ENCODE measurements at places on chromosomes 6 and 20.

- DNase-seq: no peak
Observed at GRCh38 chr6:132971676-132972075, 157.3 kb downstream of the RPS12 start.

DNA sequence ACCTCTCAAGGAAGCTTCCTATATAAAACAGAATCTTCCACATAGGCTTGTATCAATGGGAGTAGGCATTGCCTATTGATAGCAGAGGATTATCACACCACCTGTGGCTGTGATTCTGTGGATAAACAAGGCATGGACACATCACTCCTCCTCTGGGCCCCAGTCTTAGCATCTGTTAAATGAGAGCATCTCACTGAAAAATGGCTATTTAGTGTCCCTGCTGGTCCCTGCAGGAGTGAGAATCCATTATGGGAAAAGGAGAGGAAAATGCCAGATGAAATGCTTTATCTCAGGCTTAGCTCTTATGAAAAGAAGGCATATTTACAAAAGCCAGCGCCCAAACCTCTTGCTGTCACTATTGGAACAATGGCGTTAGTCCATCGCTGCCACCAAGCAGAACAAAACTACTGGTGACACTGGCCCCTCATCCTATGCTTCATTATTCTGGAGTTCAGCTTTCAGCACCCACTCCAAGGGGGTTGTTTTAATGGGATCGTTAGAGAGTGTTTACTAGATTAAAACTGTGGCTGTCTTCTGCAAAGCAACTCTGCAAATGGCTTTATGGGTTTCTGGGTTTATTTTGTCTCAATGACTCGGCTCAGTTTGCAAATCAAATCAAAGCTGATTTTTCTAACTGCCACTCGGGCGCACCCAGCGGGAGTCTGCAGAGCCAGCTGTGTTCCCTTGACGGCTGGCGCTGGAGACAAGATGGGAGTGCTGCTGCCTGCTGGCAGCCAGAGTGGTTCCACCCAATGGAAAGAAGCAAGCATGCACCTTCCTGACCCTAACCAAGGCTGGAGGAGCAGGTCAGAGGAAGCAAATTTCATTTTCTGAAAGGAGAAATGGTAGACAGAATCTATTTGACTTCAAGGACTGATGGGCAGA is 658.8 kb upstream of the CHD6 start:
- no peak for DNase-seq

DNA sequence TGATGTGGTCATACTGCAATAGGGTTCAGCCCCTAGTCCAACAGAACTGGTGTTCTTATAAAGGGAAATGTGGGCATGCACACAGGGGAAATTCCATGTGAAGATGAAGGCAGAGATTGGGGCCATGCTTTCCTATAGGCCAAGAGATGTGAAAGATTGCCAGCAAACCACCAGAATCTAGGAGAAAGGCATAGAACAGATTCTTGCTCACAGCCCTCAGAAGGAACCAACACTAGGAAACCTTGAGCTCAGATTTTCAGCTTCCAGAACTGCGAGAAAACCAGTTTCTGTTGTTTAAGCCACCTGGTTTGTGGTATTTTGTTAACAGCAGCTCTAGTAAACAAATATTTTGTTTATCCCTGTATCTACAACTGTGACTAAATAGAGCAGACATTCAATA is 197.6 kb upstream of the CITED2 start:
- no peak for DNase-seq

DNA sequence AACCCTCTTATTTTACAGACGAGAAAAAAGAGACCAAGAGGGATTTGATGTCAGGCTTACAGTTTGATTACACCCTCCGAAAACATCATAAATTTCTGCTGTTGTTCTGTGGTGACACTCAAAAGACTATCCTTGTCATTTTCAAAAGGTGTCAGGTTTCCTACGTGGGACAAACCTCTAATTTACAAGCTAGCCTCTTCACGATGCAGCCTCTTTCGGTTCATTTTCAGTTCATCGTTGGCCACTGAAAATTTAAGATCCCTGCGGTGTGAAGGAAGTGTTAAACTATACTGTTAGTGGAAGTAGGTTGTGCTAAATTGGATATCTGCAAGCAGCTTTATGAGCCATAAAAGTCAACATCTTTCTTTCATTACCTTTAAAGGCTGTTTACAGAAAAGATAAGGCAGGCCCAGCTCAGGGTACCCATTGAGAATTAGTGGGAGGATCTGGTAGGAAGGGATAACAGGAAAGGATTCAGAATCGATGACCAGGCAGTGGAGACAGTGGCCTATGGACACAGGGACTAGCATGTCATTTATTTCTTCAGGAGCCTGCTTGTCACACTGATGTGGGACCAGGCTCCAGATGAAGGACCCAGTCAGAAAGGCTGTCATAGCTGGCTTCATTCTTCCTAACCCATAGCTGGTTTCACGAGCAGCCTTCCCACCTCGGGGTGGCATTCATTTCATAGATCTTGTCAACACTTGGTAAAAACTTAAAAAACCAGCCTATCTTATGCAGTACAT is 329.1 kb upstream of the SOX4 start:
- peak; percentile 18 for DNase-seq

GRCh38 chr20:1567392-1568162 is 10.1 kb upstream of the SIRPD start:
- no peak for DNase-seq

DNA sequence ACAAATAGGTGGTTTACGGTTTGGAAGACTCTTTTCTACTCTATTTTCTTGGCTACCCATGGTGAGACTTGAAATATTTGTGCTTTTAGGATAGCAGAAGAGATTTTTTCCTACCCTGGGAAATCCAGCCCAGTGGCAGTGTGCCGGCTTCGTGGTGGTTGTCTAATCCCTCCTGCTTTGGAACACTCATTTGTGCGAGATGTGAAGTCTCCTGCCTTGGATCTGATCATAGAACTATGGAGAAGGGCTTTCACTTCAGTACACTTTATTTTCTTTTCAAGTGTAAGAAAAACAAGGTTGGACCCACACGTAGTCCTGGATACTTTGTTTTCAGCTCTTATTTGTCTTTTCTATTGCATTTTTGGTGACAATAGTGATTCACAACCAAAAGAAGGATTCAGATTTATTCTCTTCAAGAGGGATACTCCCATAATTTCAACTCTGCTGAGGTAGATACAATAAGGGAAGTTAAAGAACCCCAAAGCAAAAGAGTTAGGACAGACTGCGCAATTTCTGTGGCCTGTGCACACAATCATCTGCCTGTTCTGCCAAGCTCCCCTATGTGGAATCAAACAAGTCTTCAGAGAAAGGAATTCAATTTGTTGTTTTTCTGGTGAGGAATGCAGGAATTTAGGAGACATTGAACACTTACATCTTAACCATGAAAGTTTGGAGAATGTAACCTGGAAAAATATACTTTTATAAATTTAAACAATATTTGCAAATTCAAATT is 413.2 kb downstream of the GJA1 start:
- DNase-seq: no peak

- DNase-seq: no peak
Observed at GRCh38 chr6:43763812-43764522, 6.0 kb upstream of the VEGFA start.

DNA sequence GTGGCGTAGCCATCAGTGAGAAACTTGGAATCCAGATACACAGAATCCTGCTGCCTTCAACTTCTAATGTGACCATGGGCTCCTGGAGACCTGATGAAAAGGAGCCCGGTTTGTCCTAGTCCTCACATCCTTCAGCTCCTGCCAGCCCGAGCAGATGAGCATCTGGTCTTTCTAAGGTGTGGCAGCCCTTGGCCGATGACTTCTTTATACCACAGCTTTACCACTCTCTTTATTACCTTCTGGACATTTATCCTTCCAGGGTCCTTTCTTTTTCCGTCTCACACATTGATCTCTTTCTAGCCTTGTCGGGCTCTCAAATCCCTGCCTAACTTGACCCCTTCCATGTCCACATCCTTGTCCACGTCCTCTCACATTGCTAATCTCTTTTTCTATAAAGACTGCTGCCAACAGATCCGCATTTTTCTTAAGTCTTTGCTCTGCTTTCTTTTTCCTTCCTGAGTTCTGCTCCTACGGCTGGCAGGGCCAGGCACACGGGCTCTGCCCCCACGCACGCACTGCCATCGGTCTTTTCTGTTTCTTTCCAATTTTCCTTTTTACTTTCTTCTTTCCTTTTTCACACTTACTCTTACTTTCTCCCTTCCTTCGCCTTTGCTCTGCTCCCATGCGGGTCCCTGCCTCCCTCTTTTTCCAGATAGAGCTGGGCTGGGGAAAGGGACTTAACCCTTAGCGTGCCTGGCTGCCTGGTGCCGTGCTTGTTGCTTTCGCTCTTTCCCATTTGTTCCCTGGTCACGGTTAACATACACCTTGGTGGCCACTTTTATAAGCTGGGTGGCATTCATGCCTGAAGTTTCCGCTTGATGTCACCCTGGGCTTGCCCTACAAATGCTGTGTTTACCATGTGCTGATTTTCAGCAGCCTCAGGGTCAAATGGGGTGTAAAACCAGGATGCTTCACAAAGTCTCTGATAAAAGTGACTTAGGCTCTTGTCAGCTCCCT is 9.4 kb upstream of the GMPR start:
- DNase-seq: no peak

- no peak for DNase-seq
Observed at GRCh38 chr6:41103847-41104246, 31.1 kb downstream of the NFYA start.

DNA sequence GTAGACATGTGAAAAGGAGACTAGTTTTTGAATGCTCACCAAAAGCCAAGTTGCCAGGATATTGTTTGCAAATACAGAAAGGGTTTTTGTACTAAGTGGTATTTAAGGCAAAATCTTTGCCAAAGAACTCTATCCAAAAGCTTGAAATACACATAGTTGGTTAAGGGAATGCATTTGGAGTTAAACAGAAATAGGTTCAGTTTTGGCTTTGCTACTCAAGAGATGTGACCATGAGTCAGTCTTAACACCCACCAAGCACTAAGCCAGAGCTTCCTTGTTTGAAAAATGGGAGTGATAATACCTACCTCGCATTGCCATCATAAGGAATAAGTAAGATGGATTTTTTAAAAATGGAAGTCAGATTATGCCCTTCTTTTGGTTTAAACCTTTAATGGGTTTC is 191.7 kb upstream of the LAMP5 start:
- no peak for DNase-seq

GRCh38 chr20:37364013-37364926 is 18.3 kb downstream of the SRC start:
- DNase-seq: no peak

DNA sequence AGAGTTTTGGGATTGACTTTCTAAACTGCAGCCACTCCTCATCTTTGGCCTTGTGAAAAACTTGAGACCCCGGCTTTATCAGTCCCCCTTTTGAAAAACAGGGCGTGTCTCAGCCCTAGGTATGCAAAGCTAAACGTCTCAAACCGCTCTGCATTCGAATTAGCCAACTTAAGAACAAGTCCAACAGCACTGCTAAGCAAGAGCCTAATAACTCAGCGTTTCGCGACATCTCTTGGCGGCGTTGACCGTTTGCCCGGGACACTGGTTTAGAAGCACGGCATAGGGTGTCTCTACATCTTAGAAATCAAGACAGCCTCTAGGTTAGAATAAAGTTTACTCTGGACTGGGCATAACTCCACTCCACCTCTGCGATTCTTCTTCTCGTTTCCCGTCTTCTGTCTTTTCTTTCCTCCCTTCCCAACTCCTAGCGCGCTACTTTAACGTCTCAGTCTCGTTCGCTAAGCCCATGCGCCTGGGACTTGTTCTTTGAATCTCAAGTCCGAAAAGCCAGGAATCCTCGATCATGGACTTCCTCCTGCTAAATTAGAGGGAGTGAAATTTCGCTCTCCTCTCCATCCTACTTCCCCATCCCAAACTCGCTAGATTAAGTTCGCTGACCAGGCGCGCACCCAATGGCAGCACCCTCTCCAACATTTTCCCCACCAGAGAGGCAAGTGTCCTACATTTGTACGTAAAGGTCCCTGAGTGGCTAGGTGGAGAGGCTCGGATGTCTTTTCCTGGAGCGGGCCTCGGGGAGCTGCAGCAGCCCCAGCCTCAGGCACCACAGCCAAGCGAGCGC is 10.5 kb upstream of the TFAP2A start:
- no peak for DNase-seq

DNA sequence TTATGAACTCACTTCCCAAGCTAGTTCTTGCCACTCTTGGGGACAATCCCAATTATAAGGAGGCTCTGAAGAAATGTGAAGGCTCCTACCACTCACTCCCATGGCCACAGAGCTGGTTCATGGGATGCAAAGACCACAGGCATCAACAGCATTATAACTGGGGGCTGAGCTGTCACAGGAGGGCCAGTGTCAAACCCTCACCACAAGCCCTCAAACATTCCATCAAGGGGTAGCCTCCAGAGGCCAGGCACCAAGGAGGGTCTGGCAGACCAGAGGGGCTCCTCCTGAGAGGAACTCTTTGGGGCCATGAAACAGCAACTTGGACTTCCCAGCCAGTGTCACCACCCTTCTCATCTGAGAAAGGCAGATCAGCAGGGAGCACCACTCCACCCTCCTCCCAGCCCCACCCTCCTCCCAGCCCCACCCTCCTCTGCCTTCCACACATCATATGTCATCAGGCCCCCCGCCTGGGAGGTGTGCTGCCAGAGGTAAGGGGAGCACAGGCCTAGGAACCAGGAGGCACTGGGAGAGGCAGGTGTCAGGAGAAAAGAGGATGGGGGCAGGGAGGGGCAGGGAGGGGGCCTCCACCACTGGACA is 1.2 kb upstream of the TSPO2 start:
- DNase-seq: peak; percentile 14

DNA sequence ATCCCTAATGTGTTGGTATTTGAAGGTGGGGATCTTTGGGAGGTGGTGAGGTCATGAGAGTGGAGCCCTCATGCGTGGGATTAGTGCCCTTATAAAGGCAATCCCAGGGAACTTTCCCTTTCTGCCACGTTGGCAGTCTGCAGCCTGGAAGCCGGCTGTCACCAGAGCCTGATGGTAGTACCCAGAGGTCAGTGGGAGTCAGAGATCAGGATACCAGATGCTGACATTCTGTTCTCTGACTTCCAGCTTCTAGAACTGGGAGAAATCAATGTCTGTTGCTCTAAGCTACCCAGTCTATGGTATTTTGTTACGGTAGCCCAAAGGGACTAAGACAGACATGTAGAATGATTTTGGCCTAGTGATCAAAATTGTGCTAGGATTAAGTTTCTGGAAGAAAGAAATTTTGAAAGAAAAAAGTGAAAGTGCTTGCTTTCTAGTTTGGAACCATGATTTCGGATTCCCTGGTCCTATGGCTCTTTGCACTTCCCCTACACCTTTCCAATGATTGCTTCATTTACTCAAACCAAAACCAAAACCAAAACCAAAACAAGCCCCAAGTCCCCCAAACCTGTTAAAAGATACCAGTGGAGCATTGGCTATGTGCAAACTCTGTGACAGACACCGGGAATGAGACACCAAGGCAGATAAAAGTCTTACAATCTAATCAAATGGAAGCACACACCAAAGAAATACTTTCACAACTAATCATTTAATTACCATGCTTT is 173.7 kb upstream of the ZNF217 start:
- no peak for DNase-seq

DNA sequence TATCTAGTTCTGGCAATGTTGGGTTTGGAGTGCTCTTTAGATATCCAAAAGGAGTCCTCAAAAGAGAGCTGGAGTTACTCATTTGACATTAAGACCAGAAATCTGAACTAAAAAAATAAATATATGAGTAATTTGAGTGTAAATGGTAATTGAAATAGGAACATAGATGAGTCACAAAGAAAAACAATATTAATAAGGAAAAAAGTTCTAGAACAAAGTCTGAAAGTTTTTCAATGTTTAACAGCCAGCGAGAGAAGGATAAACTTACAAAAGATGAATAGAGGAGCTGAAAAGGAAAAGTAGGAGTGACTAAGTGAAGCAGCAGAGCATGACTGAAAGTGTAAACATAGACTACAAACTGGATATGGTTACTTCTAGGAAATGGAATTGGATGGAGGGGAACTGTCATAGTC is 46.8 kb downstream of the EPM2A start:
- DNase-seq: no peak

- no peak for DNase-seq
Observed at GRCh38 chr6:138431256-138432062, 27.4 kb downstream of the HEBP2 start.
